GM20000 (cell line): ENCODE measurements at places on chromosomes 6 and 20.

GRCh38 chr20:4567170-4567569 is 154.5 kb upstream of the PRND start:
- no peak for DNase-seq

DNA sequence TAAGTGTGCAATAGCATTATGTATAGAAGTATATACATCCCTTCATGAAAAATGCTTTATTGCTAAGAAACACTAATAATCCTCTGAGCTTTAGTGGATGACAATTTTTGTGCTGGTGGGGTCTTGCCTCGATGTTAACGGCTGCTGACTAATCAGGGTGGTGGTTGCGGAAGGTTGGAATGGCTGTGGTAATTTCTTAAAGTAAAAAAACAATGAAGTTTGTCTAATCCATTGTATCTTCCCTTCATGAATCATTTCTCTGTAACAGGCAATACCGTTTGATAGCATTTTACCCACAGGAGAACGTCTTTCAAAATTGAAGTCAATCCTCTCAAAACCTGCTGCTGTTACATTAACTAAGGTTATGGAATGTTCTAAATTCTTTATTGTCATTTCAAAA is 816.5 kb upstream of the GJE1 start:
- no peak for DNase-seq

- no peak for DNase-seq
Observed at GRCh38 chr6:18536591-18537055, 149.5 kb downstream of the RNF144B start.

DNA sequence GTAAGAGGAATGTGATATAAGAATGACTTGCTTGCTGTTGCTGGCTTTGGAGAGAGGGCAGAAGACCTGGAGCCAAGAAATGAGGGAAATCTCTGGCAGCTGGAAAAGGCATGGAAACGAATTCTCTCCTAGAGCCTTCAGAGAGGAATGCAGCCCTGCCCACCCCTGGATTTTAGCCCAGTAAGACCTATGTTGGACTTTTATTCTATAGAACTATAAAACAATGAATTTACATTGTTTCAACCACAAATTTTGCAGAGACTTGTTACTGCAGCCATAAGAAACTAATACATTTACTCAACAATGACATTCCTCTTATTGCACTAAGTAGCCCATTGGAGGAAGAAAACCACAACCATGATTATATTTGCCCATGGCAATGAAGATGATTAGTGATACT is 39.5 kb upstream of the PREP start:
- no peak for DNase-seq
